NCI-H510A (cell line): ENCODE measurements at places on chromosomes 4 and X.

DNA sequence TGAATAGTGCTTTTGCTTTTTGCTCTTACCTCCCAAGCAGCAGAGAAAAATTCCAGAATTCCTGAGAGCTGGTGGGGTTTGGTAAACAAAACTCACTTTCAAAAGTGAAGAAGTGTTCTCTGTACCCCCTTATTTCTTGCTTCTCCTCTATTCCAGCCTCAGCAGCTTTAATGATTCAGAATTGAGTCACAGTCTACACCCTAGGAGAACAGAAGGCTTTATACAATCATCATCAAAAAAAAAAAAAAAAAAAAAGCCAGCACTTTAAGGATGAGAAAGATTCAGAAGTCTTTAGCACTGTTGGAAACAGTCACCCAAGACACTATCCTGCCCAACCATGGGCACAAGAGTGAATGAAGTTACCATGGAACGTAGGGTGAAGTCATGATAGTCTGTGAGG lies 1583.1 kb upstream of the PCDH10 start:
- no peak for DNase-seq

DNA sequence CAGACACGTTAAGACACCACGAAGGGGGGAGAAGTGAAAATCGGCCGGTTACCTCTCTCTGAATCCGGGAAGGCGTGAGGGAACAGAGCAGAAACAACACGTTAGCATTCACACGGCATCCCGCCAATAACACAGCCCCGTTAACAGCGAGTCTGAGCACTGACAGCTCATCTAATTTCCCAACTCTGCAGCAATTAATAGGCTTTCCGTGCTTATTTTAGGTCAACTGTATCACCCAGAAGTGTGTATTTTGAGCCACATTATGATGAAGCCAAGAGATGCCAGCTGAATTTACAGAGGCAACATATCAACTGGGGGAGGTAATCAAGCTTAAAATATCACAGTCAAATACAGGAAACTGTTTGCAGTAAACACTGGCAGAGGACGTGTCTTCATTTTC lies 92.6 kb downstream of the NSUN7 start:
- no peak for DNase-seq

DNA sequence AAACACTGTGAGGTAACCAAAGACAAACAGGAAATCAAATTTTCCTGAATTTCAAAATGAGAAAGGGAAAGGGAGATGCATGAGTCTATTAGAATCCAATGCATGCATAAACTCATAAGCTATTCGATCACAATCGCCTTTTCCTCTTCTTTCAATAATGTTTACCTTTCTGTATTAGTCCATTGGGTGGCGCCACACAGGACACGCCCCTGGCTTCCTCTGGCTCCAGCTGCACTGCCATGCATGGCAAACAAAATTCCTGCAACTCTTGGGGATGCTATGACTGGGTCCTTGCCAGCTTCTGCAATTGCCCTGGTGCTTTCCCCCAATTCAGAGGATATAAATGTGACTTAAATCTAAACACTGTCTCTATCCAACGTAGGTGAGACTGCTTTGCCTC lies 424.5 kb upstream of the PCDH7 start:
- no peak for DNase-seq

- no peak for DNase-seq
Measured at GRCh38 chr4:122005064-122005755, 53.4 kb upstream of the TRPC3 start.

GRCh38 chr4:185437809-185438208 lies 12.0 kb upstream of the UFSP2 start:
- DNase-seq, result no peak

- no peak for DNase-seq
Measured at GRCh38 chr4:170423137-170423536, 333.4 kb upstream of the AADAT start.

DNA sequence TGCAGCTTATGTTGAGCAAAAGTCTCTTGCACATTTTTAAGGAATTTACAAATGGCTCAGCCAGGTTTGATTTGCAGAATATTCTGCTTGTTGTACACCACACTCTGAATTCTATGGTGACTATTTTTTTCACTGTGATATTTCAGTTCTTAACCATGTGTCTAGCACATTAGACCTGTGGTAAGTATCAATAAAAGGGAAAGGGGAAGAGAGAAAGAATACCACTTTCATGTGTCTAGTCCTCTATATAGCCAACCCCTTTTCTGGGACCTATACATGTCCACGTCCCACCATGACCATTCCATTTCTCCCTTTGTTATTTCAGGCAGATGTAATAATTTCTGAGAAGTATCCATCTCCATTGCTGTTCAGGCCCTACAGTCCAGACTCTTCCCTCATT lies 121.3 kb upstream of the PNPLA4 start:
- no peak for DNase-seq

GRCh38 chrX:16310326-16310725 lies 143.0 kb downstream of the MAGEB17 start:
- no peak for DNase-seq

GRCh38 chr4:90152024-90152423 lies 24.8 kb downstream of the CCSER1 start:
- DNase-seq, result no peak

DNA sequence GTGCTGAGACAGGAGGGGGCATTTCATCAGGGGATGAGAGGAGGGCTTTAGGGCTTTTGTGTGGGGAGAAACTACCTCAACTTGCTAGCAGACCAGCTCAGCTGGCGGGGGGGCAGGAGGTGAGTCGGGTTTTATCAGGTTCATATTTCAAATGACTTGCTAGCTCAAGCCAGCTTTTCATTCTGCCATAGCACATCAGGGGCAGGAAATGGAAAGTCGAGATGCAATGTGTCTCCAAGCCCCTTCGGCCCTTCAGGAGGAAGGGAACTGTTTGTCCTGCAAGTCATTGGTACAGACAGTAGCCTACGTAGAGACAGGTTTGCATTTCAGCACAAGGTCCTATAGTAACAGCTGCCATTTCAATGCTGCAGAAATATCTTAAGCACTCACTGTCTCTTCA lies 194.1 kb downstream of the PTTG2 start:
- DNase-seq, result no peak

- no peak for DNase-seq
Measured at GRCh38 chr4:40227284-40227683, 30.5 kb downstream of the RHOH start.

DNA sequence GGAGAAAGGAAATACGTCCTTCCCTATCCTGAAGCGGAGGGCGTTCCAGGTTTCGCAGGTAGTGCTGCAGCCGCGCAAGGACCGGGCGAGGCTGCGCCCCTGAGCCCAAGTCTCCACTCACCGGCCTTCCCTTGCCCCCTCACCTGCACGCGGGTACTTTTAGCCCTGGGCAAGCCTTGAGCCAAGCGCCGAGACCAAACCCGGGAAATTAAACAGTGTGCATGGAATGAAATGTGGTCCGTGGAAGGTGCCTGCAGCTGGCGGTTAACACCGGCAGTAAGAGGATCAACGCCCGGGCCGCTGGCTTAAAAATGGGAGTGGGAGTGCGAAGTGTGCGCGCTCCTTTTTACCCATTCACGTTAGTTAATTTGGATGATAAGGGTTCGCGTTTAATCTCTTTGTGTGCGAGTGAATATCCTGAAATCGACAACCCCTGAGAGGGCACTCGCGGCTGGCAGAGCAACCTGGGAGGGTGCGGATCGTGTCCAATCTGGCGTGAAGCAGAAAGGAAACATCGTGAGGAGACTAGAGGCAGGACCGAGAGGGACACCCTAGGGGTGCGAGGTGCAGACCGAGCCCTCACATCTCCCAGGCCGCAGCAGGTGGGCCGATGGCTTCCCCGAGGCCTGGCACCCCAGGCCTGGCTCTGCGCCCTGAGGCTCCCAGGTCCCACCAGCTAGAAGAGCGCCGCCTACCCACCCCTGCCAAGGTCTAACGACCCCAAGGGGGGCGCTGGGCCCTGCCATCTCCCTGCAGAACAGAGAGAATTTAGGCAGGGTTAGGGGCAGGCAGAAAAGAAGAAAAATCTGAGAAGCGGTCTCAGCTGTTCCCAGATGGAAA lies 2.0 kb upstream of the HELT start:
- DNase-seq, result no peak

DNA sequence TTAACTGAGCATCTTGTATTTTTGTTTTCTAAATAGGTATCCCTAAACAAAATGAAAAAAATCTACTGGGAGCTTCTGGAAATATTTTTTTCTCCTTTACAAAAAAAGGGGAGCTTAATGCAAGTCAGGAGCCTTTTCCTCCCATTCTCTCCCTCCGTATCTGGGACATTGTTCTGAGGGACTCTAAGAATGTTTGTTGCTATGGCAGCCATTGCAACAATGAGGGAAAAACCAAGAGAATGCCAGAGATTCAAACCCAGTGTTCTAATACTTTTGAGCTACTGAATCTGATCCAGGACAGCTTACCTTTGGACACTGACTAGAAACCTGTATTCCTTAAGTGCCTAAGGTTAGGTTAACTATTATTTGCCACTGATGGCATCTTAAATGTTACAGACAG lies 485.7 kb upstream of the HS3ST1 start:
- no peak for DNase-seq

- DNase-seq, result no peak
Measured at GRCh38 chr4:5964030-5964429, 54.2 kb downstream of the C4orf50 start.

DNA sequence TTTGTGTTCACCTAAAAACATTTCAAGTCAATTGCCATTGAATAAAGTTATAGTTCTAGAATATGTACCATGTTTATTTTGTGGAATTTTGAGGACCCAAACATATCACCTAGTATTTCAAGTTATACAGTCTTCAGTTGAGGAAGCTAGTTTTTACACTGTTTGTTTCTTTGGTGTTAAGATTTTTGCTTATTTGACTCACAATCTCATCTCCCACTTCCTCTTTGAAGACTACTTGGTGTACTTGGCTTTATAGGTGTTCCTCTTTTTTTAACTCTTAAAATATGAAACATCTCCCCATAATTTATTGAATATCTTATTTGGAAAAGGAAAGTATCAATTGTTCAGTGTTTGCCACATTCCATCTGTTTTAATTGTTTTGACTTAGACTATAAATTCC lies 675.4 kb downstream of the RAPGEF2 start:
- no peak for DNase-seq

DNA sequence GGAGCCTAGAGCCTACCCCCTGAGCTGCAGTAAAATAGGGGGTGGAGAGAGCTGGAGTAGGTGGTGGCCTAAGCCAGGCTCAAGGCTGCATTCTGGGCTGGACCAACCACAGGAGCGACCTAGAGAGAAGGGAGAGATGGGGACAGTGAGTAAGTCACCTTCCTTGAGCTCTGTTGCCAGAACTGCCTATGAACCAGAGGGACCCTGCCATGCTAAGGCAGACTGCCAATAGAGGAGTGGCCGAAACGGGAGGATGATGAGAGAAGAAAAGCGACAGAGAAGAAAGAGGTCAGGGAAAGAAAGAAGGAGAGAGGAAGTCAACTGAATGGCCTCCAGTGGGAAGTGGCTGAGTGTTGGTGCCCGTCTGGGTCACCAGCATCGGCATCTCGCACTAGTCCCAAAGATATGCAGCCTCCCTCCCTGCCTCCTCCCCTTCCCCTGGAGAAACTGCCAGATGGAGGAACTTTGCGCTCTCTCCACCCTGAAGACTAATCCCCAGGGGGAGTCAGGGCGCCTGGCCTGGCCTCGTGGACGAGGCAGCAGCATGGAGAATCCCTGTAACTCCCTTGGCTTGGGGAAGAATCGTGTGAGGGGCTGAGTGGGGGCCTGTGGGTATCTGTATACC lies 28.8 kb downstream of the ELF4 start:
- DNase-seq, result no peak

DNA sequence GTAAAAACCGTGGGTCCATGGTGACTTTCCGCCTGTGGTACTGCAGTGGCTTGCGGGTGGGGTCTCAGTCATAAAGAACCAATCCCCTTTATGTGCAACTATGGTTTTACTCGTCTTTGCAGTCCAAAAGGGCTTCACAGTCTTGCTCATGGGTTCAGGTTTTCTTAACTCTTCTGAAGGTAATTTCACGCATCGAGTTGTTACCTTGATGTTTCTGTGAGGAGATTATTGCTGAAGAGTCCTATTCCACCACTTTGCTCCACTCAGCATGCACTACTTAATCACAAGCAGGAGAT lies 41.5 kb downstream of the F8 start:
- no peak for DNase-seq

GRCh38 chr4:82585690-82586435 lies 24.1 kb upstream of the TMEM150C start:
- DNase-seq, result peak; percentile 7

DNA sequence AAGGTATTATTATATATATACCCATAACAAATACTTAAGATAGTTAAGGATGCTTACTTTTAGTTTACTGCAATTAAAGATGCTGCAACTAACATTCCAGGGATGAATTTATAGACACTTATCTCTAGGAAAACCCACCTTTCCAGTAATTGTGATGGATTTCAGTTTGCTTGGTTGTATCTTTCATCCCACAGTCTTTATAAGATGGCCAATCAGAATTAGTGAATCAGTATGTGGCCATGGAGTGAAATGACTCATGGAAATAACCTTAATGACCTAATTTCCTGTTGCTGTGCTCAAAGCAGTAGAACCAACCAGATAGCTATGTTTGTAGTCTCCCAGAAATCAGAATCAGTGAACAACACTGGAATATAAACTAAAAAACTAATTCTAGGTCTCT lies 26.4 kb downstream of the MOSPD2 start:
- no peak for DNase-seq

DNA sequence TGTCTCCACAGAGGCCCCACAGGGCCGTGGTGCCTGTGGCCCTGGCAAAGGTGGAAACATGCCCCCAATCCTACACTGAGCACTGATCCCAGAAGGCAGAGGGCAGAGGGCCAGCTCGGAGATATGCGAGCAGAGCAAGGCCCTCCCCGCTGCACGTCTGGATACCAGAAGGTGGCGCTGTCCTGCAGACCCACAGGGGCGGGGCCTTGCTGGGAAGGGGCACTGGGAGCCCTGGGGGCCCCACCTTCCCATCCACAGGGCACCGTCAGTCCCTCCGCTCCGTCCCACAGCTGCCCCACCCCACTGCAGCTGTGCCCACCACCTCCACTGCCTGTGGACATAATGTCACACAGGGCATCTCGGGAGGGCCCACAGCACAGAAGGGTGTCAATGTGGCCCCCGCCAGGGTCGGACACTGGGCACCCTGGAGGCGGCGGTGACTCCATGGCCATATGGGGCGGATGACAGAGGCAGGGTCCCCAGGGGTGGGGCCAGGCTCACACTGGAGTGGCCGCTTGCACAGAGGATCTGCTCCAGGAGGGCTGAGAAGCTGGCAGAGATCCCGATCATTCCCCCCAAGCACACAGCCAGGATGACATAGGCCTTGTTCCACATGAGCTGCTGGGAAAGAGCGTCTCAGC lies 4.8 kb downstream of the SLC49A3 start:
- no peak for DNase-seq

DNA sequence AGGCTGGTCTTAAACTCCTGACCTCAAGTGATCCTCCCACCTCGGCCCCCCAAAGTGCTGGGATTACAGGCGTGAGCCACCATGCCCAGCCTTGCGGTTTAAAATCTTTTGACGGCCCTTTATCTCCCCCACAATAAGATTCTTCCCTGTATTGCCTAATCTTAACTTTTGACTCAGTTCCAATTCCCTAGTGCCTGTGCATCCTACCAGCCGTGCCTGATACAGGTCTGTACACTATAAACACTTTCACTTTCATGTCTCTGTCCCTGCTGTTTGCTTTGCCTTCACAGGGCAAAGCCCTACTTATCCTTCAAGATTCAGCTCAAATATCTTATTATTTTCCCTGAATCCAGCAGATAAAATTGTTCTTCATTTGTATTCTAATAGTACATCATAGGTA lies 74.6 kb downstream of the WDR44 start:
- no peak for DNase-seq
